ENCODE measurements at places on chromosomes 1 and 21. TPM values are rescaled to one million over a fixed set of nuclear protein-coding genes. Genes with fewer than 3 reads are reported as not detected.
A peak's percentile ranks its signal among the peaks of the same experiment; 100 is the strongest.

The STPG1 gene
- 8.3 TPM for total RNA-seq

GRCh38 chr1:68196676-68197075 lies 35.6 kb downstream of the WLS start:
- DNase-seq, result no peak

The HMGCS2 gene
- total RNA-seq, result not detected

DNA sequence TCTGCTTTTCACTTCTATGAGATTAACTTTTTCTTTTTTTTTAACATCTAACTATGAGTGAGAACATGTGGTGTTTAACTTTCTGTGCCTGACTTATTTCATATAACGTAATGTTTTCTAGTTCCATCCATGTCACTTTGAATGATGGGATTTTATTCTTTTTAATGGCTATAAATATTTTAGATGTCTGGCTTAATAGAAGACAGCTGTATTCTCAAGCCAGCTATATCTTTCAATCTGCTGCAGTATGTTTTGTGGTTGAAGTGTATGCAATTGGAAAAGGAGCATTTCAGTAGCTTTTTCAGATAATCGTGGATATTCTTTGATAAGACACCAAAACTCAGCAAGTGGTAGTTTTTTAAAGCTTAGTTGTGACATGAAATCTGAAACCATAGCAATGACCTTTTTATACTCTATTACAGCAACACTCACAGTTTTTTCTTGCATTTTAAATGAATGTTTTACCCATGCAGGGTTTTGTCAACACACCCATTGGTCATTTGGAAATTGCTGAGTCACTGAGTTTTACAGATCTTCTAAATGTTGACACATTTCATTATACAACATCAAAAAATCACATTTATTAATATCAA lies 5.7 kb upstream of the SVBP start:
- DNase-seq, result no peak

DNA sequence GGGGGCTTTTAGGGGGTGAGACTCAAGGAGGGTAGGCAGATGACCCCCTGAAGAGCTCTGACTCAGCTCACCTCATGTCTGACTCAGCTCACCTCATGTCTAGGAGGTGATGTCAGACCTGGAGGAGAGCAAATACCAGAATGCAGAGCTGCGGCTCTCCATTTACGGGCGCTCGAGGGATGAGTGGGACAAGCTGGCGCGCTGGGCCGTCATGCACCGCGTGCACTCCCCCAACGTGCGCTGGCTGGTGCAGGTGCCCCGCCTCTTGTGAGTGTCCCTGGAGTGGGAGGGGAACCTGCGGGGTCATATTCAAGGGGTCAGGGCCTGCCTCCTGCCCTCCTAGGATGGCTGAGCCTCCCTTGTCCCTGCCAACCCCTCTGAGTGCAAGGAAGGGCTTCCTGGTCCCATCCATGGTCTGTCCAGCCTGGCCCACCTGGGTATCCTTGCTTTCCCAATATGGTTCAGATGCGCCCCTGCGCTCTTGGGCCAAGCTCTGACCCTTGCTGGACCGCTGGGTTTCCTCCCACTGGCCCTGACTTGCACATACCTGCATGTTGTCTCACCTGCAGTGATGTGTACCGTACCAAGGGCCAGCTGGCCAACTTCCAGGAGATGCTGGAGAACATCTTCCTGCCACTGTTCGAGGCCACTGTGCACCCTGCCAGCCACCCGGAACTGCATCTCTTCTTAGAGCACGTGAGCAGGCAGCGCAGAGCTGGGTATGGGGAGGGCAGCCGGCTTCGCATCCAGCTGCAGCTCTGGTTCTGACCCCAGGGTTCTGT lies 9.1 kb downstream of the AMPD2 start:
- DNase-seq, result no peak

DNA sequence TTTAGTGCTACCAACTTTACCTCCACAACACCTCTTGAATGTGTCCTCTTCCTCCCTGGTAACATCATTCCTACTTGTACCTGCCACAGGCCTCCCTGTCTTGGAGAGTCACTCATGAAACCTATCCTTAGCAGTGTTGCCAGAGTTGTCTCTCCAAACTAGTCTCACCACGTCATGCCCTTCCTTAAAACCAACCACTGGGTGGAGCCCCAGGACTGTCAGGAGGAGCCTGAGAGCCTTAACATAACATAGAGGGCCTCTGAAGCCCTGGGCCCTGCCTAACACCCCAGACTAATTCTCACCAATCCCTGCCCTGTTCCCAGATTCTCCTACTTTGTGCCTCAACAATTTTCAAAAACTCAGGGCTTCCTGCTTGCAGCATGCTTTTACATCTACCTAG lies 65.3 kb downstream of the ZNF697 start:
- peak; percentile 87 for DNase-seq

DNA sequence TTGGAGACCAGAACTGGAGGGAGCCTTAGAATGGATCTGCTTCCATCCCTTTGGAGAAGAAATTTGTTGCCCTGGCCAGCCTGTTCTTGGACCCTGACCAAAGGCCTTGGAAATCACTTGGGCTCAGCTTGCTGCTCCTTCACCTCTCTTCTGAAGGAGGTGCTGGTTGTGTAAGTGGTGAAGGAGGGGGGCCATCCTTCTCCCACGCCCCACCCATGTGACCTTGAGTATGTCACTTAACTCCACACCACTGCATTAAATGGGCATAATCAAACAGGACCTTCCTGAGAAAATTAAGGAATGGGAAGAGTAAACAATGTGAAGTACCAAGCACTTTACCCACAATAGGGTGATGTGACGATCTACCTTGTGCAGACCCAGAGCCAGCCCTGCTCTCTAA lies 68.3 kb upstream of the GJB5 start:
- no peak for DNase-seq

The B3GALT5 gene
- total RNA-seq, result not detected

The APCS gene
- not detected for total RNA-seq

GRCh38 chr1:102032534-102032933 lies 35.8 kb upstream of the OLFM3 start:
- no peak for DNase-seq

- no peak for DNase-seq
Observed at GRCh38 chr1:168397806-168398205, 117.1 kb downstream of the TBX19 start.

- DNase-seq, result no peak
Observed at GRCh38 chr1:23908453-23909341, 4.5 kb downstream of the CNR2 start.

The MAP3K21 gene
- 2.3 TPM for total RNA-seq

DNA sequence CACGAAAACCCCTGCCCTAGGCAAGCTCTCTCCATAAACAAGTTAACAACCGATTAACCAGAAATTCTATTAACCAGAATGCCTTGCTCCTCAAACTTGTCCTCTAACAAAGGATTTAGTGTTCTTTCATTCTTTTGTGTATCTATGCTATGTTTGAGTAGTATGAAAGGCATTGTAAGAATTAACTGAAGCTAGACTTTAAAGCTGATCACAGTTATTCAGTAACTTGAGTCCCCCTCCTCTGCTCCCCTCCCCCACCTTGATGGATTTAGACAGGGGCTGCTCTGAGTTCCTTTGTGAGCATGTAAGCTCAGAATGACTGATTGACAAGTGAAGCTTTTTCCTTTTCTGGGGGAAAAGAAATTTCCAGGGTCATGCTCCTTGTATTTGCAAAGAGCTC lies 257.6 kb downstream of the TTLL7 start:
- DNase-seq, result peak; percentile 21

- DNase-seq, result no peak
Observed at GRCh38 chr1:9309991-9310390, 17.3 kb downstream of the SPSB1 start.

DNA sequence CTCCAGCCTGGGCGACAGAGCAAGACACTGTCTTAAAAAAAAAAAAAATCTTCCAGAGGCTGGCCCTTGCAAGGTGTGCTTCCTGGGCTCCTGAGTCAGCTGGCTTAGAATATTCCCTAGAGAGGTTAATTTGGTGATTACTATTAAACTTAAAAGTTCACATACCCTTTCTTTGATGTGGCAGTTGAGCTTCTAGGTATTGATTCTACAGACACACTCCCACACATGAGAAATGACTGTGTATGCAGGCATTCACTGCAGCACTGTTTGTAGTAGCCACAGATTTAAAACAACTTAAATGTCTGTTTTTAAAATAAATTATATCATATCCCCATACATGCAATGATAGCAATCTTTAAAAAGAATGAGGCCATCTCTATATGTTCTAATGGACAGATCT lies 93.4 kb downstream of the GDAP2 start:
- no peak for DNase-seq

DNA sequence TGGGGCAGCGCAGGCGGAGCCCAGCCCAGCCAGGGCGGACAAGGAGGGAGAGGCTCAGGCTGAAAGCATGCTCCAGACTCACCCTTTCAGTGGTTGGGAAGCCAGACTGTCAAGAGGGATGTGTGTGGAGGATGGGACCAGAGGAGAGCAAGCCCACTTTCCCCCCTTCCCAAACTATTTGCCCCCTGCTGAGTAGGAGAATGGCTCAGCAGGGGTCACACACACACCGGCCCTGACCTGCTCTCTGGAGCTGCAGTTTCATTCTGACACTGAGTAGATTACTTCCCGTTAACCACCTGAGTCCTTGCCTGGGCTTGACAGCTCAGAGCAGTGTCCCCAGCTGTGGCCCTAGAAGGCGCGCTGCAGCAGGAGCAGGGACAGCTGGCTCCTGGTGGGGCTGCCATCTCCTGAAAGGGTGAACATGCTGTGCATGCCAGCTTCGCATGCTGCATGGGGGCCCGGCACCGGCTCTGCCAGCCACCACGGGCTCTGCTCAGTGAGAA lies 51.6 kb upstream of the CNTN2 start:
- no peak for DNase-seq

DNA sequence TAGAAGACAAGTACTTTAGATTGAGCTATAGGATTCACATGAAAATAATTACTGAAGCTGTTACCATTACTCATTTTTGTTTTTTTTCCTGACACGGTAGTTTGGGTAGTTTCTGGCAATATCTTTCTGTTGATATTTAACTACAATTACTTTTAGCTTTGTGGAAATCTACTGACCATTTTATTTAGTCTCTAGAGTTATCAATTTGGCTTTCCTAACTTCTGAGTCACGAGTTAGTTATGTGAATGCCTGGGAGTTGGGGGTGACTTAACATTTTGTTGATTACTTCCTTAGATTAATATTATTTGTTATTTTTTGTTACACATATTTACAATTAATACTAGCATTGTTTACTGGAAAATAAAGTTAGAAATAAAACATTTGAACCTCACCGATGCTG lies 160.6 kb downstream of the HMCN1 start:
- DNase-seq, result no peak

The TCHHL1 gene
- not detected for total RNA-seq

The ARTN gene
- total RNA-seq, result 0.27 TPM

DNA sequence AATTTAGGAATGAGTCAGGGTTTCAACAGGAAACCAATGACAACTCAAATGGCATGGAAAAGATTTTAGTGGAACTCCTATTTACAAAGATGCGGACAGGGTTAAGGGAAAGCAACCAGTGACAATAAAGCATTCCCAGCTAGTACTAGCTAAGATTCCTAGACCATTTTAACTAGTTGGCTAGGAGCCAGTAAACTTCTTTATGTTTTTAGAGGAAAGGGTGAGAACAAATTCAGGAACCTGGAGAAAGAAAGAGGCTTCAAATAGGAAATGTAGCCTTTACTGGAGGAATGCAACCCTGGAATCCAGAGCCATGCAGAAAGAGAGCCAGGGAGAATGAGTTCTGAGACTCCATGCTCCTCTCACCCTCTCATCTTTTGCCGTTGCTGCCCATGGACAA lies 416.6 kb downstream of the KCTD3 start:
- DNase-seq, result no peak

The TTLL7 gene
- total RNA-seq, result 18.7 TPM

GRCh38 chr1:208536212-208536611 lies 292.0 kb upstream of the PLXNA2 start:
- DNase-seq, result no peak

GRCh38 chr1:193614817-193615216 lies 428.4 kb upstream of the B3GALT2 start:
- DNase-seq, result no peak
